ENCODE measurements at places on chromosomes 16 and 17. TPM values are rescaled to one million over a fixed set of nuclear protein-coding genes. Genes with fewer than 3 reads are reported as not detected.

OTOP2 gene
- total RNA-seq, result not detected

TPSAB1 gene
- total RNA-seq, result not detected

C16orf96 gene
- 0.41 TPM for total RNA-seq

PRCD gene
- 2.4 TPM for total RNA-seq

SEC14L5 gene
- total RNA-seq, result 0.41 TPM

WNT3 gene
- 6.1 TPM for total RNA-seq

KRTAP2-3 gene
- not detected for total RNA-seq

KRTAP2-1 gene
- total RNA-seq, result not detected
